ENCODE measurements at places on chromosomes 11 and 22. TPM values are rescaled to one million over a fixed set of nuclear protein-coding genes. Genes with fewer than 3 reads are reported as not detected.

DNA sequence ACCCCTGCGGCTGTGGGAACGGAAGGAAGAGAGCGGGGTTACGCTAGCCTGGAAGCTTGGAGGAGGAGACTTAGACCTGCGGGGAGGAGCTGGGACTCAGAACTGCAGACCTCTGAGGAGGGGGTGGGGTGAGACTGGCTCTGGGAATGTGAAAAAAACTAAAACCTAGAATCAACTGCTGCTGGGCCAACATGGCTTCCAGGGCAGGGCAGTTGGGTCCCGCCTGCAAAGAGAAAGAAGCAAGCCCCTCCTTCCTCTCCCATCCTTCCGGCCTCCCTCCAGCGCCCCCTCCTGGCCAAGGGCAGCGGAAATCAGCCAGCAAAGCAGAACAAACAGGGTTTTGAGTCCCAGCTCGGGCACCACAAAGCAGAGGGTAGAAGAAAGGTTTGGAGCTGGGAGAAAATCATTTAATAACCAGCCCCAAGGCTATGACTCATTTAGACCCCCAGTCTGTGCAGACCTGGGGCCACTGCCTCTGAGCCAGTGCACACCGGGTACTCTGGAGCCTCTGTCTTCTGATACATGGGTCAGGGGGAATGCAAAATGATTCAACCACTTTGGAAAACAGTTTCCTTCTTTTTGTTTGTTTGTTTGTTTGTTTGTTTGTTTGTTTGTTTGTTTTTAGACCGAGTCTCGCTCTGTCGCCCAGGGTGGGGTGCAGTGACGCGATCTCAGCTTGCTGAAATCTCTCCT is 7.3 kb upstream of the NCF4 start:
- H3K27me3 ChIP-seq: peaks cover 12% of the 10 kb centered on the region
- peak overlapping the region; percentile 73 for H3K27ac ChIP-seq
- peak overlapping the region; percentile 11 for H3K4me3 ChIP-seq
- H3K36me3 ChIP-seq: no peaks in the 10 kb centered on the region
- H3K4me1 ChIP-seq: peaks cover 32% of the 10 kb centered on the region

GRCh38 chr11:44532809-44533208 is 32.7 kb upstream of the CD82 start:
- peaks cover 3% of the 10 kb centered on the region for H3K27me3 ChIP-seq
- H3K4me3 ChIP-seq: no peak overlapping the region
- H3K27ac ChIP-seq: no peak overlapping the region

The TMEM151A gene
- not detected for total RNA-seq

- peaks cover 46% of the 10 kb centered on the region for H3K36me3 ChIP-seq
- H3K27ac ChIP-seq: peak overlapping the region; percentile 89
- H3K27me3 ChIP-seq: no peaks in the 10 kb centered on the region
- peak overlapping the region; percentile 87 for H3K4me3 ChIP-seq
- H3K4me1 ChIP-seq: peaks cover 62% of the 10 kb centered on the region
Observed at GRCh38 chr22:31343235-31344191, 2.6 kb downstream of the PATZ1 start.

DNA sequence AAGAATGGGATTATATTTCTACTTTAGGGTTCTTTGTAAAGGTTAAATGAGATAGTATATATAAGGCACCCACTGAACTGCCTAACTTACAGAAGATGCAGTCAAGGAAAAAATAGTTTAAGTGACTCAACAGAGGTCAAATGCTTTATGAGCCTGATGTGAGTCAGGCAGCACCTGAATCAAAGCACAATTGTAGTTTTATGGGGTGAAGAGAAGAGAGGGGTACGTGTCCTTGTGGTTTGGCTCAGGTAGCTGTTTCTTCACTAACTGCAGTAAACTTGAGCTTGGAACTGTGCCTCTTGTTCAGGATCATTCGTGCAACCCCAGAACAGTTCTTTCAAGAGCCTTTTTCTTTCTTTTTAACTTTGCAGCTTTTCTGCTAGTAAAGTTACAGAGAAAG is 125.2 kb upstream of the SPON1 start:
- no peak overlapping the region for H3K4me3 ChIP-seq
- H3K36me3 ChIP-seq: no peaks in the 10 kb centered on the region
- DNase-seq: no peak
- no peak overlapping the region for H3K27ac ChIP-seq

The HBB gene
- not detected for total RNA-seq

GRCh38 chr11:70871881-70872280 is 380.5 kb downstream of the SHANK2 start:
- DNase-seq: no peak
- no peak overlapping the region for H3K27ac ChIP-seq
- H3K4me3 ChIP-seq: no peak overlapping the region
- no peaks in the 10 kb centered on the region for H3K36me3 ChIP-seq
- no peaks in the 10 kb centered on the region for H3K4me1 ChIP-seq
- peaks cover 4% of the 10 kb centered on the region for H3K27me3 ChIP-seq

The APOC3 gene
- total RNA-seq: not detected

DNA sequence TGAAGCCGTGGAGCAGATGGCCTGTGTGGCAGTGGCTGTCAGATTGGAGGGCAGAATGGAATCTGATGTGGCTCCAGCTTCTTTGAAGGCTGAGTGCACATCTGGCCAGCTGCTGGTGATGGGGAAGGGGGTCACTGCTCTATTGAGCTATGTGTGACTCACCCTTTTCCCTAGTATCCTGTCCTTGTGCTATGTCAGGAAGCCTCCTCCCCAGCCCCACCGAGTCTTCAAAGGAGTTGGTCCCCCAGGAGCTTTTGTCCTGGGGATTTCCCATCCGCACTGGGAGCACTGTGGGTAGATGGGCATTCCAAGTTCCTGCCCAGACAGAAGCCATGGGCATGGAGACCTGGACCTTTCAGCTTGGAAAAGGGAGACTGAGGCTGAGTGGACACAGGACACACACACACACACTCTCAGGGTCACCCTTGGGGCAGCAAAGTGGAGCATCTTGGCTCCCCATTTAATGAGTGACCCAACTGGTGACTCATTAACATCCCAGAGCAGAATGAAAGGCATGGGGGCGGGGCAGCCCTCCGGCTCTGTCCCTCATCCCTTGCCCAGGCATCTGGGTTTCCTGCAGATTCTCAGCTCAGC is 3.3 kb downstream of the SERPINH1 start:
- no peak overlapping the region for H3K4me3 ChIP-seq
- peaks cover 11% of the 10 kb centered on the region for H3K36me3 ChIP-seq
- peaks cover 15% of the 10 kb centered on the region for H3K4me1 ChIP-seq
- no peak overlapping the region for H3K27ac ChIP-seq

Measured in activated T-helper 1 cell treated with anti-CD3 and anti-CD28 coated beads, Interleukin-12 subunit alpha, Interleukin-12 subunit beta, Interleukin-2, Interleukin-4 antibody, amounts not matched to agents 30 ng/mL and 10 ng/mL and 1 ng/mL, durations not matched to agents 14 hours and 24 hours and 36 hours (primary cell).